Type B pancreatic cell (in vitro differentiated cells): ENCODE measurements at places on chromosomes 6 and 20. TPM values are rescaled to one million over a fixed set of nuclear protein-coding genes. Genes with fewer than 3 reads are reported as not detected.

DNA sequence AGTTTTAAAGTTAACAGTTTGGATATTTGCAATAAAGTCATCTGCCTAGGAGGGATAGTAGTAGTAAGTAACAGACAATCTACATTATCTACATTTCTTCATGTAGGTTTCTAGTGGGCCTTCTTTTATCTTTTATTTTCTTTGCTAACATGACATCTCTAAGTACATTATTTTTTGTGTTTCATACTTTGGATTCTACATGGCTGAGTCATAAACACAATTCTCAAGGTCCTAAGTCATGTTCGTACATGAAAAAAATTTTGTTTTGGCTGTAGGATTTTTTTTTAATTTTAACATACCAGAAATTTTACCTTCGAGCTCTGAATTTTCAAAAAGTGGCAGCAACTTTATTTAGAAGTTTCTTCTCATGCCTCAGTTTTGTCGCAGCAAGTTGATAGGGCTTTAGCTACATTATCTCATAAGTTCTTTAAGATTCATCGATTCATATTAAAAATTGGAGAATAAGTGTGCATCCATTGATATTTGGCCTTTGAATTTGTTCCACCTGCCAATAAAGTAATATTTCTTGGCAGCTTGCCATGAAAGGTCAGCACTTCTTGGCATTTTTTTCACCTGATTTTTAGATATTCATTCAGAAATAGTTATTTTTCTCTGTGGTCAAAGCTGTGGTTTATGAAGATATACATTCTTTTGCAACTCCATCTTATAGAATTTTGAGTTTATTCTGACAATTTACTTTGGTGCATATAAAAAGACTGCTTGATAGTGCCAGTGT is 146.2 kb downstream of the GRIK2 start:
- no peak overlapping the region for H3K4me3 ChIP-seq
- no peaks in the 10 kb centered on the region for H3K4me1 ChIP-seq
- no peak for DNase-seq
- no peaks in the 10 kb centered on the region for H3K27me3 ChIP-seq
- no peak overlapping the region for H3K27ac ChIP-seq

GRCh38 chr20:13265941-13266340 is 44.9 kb downstream of the ISM1 start:
- H3K4me3 ChIP-seq = no peak overlapping the region
- no peak for DNase-seq
- H3K4me1 ChIP-seq = peaks cover 14% of the 10 kb centered on the region
- H3K27ac ChIP-seq = no peak overlapping the region

The MCCD1 gene
- total RNA-seq = not detected in 2 replicates

GRCh38 chr6:148775161-148775560 is 28.3 kb downstream of the UST start:
- no peak overlapping the region for H3K4me3 ChIP-seq
- no peaks in the 10 kb centered on the region for H3K36me3 ChIP-seq
- H3K4me1 ChIP-seq = peaks cover 16% of the 10 kb centered on the region
- no peak for DNase-seq

GRCh38 chr6:169579407-169580111 is 122.3 kb downstream of the WDR27 start:
- no peak overlapping the region for H3K4me3 ChIP-seq
- no peaks in the 10 kb centered on the region for H3K27me3 ChIP-seq
- H3K36me3 ChIP-seq = peaks cover 29% of the 10 kb centered on the region
- H3K4me1 ChIP-seq = peaks cover 8% of the 10 kb centered on the region
